Substantia nigra (tissue), 51 donors: ENCODE measurements at places on chromosomes 6 and 20.

- no peak for DNase-seq
These were observed 750.4 kb downstream of the QKI start for GRCh38 chr6:164164876-164165275.

DNA sequence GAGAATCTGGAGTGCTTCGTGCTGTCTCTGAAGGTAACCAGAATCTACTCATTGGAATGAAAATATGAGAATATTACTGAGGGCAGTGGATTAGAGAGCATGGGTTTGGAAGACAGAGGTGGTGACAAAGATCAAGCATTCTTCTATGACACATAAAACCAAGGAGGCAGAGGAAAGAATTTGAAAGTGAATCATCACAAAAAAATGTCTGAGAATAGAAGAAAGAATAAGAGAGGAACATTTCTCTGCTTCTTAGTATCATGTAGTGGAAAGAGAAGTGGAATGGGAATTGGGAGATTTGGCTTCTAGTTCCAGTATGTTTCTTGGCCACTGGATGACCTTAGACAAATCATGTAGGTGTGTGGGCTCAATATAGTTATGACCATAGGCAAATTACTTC is 474.0 kb downstream of the TFAP2B start:
- no peak for DNase-seq

DNA sequence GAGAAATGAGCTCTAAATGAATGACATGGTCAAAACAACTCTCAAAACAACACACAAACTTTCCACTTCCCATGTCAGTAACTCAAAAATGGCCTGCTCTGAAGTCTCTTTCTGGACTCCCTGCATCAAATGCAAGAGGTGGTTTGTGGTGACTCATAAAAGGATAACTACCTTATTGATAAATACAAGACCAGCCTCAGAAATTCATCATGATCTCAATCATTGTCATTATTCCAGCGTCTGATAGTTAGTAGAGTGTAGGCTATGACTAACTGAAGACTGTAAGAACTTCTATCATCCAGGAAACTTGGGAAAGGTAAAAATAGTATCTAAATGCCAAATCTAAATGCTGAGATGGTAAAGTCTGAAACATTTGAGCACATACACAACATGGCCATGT is 369.4 kb downstream of the BMP2 start:
- DNase-seq, result no peak

DNA sequence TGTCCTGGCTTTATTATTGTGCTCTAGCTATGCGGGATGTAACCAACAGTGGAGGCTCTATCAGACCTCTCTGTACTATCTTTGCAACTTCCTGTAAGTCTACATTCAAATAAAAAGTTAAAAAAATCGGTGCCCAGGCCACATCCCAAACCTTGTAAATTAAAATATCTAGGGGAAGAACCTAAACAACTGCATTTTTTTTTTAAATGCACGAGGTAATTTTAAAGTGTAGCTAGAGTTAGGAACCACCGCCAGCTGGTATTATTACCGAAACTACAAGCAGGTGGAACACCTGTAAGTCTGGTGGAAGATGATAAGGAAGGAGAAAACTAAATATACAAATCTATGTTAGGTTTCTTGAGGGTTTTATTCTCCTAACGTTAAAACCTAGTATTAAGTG is 34.5 kb upstream of the ID4 start:
- DNase-seq, result no peak

DNA sequence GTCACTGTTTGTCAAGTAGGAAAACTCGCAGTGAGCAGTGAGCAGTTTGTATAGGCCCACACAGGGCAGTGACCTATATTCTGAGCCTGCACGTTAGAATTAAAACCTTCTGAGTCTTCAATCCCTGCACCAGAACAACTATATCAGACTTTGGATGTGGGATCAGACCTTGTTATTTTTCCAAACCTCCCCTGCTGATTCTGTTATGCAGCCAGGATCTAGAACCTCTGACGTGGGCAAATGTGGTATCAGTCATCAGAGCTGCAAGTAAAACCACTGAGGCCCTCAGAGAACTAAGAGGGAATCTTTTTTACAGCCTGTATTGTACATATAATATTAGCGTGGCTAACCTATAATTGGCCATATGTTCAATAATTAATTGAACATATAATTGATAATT is 32.0 kb upstream of the AKAP7 start:
- no peak for DNase-seq

DNA sequence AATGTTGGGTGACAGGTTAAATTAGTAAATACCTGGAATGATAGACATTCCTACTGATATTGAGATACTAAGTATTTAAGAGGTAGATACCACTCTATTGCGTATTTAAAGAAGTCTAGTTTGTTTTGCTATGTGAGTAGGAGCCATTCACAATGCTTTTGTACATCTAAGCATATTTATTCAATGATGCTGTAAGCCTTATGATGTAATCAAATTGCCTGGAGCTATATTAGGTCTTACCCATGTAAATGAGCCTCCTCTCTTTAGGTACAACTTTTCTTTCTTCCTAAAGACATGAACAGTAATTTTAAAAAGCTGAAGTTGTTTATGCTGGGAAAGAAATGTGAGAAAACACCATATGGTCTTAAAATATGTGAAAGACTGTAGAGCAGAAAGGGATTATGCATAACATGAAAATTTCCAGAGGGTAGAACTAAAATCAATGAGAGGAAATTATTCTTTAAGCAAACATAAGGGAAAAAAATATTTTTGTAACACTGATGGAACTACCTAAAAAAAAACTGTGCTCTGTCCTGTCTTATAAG is 526.7 kb downstream of the EPHA7 start:
- DNase-seq, result no peak

DNA sequence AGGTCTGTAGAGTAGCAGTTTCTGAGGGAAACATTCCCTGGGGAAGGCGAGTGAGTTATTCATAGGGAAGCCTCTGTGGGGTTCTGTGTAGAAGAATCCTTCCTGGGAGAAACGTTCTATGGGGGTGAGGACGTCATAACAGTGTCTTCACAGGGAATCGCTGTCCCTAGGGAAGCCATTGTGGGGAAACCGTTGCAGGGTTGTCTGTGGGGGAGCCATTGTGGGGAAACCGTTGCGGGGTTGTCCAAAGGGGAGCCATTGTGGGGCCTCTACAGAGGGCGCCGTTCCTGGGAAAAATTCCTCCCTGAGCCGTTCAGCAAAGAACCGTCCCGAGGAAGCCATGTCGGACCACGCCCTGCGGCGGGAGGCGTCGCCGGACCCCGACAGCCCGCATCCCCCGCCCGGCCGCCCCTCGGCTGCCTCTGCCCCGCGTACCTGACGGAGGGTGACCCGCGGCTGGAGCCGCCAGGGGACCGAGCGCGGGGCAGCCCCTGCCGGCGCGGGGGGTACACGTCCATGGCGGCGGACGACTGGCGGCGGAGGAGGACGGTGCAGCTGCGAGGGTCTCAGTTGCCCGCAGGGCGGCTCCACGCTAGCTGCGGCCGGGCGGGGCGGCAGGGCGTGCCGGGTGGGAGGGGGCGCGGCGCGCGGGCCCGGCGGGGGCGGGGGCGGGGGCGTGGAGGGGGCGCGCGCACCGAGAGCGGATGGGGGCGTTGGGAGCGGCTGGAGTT is at the start of gene DNAAF9:
Gene DNAAF9 (minus strand): TSS at position 630 of the 731 bp plus-strand sequence. CDS start 112 bp downstream, at position 518.
- peak; percentile 61 for DNase-seq

DNA sequence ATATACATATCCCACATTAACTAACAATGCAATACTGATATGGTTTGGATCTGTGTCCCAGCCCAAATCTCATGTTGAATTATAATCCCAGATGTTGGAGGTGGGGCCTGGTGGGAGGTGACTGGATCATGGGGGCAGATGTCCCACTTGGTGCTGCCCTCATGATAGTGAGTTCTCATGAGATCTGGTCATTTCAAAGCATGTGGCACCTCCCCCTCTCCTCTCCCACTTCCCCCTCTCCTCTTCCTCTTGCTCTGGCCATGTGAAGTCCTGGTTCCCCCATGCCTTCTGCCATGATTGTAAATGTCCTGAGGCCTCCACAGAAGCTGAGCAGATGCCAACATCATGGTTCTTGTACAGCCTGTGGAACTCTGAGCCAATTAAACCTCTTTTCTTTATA is 71.2 kb downstream of the FYN start:
- DNase-seq, result no peak

DNA sequence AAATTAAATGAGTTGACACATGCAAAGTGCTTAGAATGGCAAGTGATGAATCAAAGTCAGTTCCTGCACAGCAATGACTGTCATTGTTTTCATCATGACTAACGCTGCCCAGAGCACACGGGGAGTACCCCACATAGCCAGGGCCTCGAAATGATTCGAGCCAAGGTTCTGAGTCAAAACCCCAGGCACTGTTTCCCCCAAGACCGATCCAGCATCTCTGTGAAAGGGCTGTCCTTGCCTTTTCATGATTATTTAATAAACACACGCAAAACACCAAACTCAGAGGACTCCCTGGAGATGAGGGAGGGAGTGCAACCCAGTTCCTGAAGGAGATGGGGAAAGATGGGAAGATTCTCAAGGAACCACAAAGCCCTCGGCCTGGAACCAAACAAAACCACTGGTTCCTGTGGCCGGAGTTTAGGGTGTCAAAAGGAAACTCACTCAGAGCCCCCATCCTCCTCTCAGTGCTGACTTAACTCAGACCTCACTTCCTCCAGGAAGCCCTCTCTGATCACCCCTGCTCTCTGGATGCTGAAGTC is 3.8 kb downstream of the PREX1 start:
- DNase-seq, result no peak

GRCh38 chr20:50467174-50467573 is 43.0 kb upstream of the PTPN1 start:
- no peak for DNase-seq

DNA sequence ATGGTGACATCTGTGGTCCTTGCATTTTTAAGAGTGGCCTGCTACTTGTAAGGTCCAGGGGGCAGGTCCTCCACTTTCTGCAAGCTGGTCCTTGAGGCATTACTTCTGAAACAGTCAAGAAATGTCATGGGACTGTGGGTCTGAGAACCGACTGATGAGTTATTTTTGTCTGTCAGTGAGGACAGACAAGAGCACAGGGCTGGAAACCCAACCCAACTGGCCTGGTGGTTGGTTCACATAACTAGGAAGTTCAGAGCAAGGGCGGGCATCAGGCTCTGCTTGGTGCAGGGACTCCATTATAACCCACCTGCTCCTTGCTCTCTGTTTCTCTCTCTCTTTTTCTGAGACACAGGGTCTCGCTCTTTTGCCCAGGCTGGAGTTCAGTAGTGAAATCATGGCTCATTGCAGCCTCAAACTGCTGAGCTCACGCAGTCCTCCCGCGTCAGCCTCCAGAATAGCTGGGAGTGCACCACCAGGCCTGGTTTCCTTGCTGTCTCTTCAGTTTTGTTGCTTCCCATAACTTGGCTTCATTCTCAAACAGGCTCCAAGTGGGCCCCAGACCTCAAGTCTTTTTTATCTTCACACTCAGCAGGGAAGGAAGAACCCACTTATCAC is 9.2 kb downstream of the CST3 start:
- no peak for DNase-seq

GRCh38 chr6:169237496-169238134 is 16.0 kb downstream of the THBS2 start:
- DNase-seq, result no peak

- peak; percentile 84 for DNase-seq
These were observed 25.4 kb downstream of the HLA-F start for GRCh38 chr6:29748391-29749307.

DNA sequence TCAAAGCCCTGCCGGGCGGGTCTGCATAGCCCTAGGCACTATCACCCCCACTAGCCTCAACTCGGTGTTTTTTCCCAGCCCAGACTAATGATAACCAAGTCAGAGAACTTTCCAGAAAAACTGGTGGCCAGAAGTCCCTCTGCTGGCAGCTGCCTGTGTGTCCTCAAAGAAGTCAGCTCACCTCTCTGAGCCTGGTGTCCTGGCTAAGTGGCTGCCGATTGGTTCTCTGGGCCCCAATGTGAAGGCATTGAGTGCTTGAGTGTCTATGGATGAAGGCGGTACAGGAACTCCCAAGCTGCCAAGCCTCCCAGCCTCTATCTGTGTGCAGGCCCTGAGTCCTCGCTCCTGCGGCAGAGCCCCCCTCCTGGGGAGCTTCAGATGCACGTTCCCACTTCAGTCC is 355.6 kb downstream of the TAF4 start:
- DNase-seq, result no peak

GRCh38 chr6:5499644-5500306 is 238.5 kb downstream of the FARS2 start:
- DNase-seq, result no peak

GRCh38 chr6:31680226-31681134 is at the start of gene LY6G5C:
Gene LY6G5C, minus strand, starts transcription at chr6:31681067. Its CDS starts 694 bp downstream, at chr6:31680373.
- peak; percentile 77 for DNase-seq

DNA sequence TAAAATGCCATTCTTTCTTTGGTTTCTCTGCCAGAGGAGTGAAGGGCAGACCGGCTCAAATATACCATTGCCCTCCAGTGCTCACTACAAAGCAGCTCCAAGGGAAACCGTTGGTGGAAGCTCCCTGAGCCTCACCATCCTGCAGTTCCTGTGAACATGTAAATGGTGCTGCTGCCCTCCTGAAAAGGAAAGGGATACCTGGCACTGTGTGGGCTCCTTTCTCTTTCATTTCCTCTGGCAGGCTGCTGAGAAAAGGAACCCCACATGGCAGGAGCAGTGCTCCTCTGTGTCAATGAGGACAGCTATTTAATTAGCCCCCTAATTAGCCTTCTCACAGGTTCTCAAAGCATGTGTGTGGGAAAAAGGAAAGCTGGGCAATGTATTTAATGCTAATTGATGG is 142.5 kb downstream of the KLHL32 start:
- no peak for DNase-seq

GRCh38 chr6:44006123-44006871 is 121.0 kb downstream of the MRPL14 start:
- DNase-seq, result no peak

GRCh38 chr20:58699623-58700107 is 7.1 kb downstream of the NPEPL1 start:
- DNase-seq, result no peak

DNA sequence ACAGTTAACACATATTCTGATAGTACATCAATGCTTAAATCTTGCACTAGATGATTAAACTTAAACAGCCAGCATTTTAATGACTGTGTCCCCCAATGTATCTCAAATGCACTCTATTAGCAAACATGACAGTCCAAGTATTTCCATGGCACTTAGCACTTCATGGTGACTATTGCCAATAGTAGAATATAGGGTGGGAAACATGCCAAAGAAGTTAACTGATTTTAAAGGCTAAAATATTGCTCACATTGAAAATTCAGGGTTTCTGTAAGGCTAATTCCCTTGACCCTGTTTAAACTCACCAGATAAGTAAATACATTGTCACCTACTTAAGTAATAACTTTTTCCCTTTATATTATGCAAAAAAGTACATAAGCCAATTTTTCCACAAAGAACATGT is 266.9 kb downstream of the TBC1D32 start:
- no peak for DNase-seq
